Fibroblast of skin of left biceps (primary cell): ENCODE measurements at places on chromosomes 3 and 15.

- no peak for DNase-seq
Observed at GRCh38 chr3:138455801-138456716, 21.6 kb downstream of the ESYT3 start.

- DNase-seq: peak; percentile 94
Observed at GRCh38 chr15:67024314-67024997, 40.9 kb upstream of the SMAD3 start.

GRCh38 chr15:90558171-90558573 is 28.4 kb downstream of the CRTC3 start:
- no peak for DNase-seq

GRCh38 chr3:156207802-156208685 is 87.7 kb downstream of the KCNAB1 start:
- DNase-seq: no peak

DNA sequence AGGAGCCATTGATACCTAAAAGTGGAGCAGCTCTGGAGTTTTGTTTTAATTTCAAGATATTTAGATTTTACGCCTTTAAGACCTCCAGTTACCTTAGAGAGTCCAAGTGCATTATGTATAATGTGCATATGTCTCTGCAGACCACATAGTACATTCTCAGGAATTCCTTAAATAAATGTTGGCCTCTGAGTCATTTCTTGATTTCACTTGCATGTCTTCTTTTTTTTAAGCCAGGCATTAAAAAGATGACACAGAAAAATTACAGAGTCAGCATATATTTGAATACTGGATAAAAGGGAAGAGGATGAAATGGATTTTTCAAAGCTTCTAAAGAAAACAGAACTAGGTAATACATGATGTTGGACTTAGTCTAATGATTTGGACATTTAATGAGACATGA is 125.2 kb downstream of the TMCO5A start:
- no peak for DNase-seq

DNA sequence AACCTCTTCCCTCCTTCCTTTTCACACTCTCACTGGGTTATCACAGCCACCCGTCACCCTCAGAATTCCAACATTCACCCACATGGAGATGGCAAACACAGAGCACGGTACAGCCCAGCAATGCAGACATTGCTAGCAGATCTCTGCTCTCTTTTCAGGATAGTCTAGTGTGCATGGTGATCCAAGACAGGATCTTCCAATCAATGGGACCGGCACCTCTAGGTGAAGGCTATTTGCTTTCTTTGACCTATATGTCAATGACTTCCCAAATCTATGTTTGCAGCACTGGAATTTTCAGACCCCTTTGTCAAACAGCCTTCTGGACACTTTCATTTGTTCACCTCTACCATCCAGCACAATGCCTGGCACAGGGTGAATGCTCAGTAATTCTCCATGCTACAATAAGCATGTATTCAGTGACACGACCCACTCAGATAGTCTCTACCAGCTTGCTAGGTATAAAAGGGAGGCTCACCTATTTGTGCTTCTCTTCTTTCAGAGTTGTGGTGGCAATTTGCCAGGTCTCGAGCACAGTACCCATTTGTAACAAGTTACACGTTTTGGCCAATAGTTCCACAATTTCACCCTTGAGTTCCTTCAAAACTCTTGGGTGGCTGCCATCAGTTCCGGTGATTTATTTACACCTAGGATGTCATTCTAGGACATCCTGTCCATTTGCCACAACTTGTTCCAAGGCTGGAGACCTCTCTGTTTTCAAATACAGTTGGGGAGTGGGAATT is 279.1 kb upstream of the ICE2 start:
- DNase-seq: no peak

DNA sequence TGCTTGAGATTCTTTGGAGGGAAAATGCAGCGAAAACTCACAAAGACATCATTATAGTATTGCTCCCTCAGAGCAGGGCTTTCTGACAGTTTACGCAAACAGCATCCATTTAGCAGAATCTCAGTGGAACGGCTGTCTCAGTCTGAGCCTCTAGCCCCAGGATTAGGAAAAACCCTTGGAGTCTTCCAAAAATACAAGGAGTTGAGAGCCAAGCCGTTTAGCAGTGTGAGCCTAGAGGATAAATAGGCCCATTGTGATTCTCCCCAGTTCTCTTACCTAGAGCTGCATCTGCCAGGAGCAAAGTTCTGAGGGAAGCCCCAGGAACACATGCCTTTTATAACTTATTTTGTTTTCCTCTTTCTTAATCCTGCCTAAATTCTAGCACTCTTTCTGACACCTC is 359.6 kb downstream of the NTRK3 start:
- DNase-seq: no peak

DNA sequence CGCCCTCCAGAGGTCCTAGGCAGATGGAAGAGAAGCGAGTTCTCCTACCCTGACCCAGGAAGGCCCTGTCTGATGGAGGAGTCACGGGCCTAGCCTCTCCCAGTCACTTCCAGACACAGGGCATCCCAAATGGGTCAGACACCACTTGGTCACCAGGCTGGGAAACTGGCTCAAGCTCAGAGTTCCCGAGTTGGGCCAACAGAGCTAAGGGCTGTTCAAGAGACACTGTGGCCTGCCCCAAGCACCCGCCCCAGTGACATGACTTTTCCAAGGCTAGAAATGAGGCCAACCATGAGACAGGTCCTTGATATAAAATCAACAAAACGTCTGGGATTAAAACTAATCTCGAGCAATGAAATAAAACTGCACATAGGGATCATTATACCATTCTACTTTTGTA is 113.8 kb downstream of the IQSEC1 start:
- no peak for DNase-seq

- DNase-seq: no peak
Observed at GRCh38 chr15:99279827-99280226, 28.5 kb downstream of the LRRC28 start.

- no peak for DNase-seq
Observed at GRCh38 chr3:127106456-127106855, 86.5 kb upstream of the PRR23E start.

GRCh38 chr3:64176461-64176996 is 48.7 kb downstream of the PRICKLE2 start:
- no peak for DNase-seq

DNA sequence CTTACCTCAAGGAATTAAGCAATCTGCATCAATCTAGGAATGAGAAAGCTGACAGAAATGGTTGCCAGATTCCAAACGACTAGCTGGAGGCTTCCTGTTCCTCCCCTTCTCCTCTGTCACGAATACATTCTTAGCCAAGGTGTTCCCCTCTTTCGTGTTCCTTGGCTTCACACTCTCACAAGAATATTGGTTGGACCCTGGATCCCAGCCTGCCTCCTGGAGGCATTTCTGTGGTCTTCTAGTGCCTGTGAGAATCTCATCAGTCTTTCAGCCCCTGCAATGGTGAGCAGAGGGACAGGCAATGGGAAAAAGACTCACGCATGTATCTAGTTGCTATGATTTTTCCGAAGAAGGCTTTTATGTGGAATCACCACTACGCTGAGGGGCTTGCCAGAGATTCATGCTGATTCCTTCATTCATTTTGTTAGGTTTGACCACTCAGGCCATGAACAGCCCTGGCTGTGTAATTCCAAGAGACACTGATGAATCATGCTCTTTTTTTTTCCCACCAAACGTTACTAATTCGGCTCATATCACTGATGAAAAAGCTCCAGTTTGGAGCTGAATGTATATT is 1.6 kb upstream of the P3H2 start:
- no peak for DNase-seq

DNA sequence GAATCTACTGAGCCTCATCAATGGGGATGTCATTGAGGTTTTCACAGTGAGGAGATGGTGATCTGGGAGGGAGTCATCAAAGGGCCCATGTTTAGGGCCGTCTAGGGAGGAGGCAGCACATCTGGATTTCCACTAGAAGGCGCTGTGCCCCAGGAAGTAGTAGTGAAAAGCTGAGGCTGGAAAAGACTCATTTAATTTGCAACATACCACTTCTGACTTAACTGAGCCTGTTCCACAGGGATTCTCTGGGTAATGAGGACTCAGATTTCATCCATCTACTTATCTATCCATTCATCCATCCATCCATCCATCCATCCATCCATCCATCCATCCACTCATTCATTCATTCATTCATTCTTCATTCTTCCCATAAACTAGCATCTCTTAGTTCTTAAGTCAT is 17.4 kb upstream of the SHF start:
- peak; percentile 7 for DNase-seq

DNA sequence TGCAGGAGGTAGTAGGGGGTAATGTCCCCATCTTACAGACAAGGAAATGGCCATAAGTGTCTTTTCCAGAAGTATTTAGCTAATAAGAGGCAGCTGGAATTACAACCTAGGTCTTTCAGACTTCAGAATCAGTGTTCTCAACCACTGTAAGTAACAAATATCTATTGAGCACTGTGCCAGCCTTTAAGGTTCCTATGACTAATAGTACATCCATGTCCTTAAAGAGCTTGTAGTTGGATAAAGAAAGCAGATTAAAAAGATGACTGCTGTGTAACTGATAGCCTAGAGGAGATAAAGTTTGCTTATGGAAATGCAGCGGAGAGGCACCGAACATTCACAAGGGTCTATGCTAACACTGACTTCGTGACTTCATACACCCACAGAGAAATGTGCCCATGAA is 136.0 kb downstream of the KCNMB2 start:
- DNase-seq: no peak

DNA sequence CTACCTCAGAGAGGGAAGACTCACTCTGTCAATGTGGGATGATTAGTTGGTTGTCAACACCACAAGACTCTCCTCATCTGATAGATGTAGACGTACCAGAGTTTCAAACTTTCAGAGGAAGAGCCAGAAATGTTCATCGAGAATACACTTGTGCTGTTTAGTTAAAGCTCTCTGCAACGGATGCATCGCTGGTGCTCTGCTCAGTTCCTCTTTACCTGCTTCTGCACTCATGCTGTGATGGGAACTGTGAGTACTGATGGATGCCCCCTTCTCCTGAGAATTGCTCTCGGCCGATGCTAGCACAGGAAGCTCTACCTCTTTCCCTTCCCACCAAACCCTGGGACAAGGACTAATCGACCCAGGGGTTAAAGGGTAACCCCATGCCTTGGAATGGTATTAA is 51.8 kb upstream of the CCDC54 start:
- no peak for DNase-seq

GRCh38 chr3:171658841-171659240 is 151.4 kb downstream of the PLD1 start:
- peak; percentile 12 for DNase-seq

- DNase-seq: no peak
Observed at GRCh38 chr15:100704281-100705055, 102.1 kb downstream of the ASB7 start.

GRCh38 chr3:186596568-186597287 is 16.1 kb upstream of the AHSG start:
- DNase-seq: no peak

- no peak for DNase-seq
Observed at GRCh38 chr3:141913150-141913811, 36.8 kb downstream of the ATP1B3 start.

DNA sequence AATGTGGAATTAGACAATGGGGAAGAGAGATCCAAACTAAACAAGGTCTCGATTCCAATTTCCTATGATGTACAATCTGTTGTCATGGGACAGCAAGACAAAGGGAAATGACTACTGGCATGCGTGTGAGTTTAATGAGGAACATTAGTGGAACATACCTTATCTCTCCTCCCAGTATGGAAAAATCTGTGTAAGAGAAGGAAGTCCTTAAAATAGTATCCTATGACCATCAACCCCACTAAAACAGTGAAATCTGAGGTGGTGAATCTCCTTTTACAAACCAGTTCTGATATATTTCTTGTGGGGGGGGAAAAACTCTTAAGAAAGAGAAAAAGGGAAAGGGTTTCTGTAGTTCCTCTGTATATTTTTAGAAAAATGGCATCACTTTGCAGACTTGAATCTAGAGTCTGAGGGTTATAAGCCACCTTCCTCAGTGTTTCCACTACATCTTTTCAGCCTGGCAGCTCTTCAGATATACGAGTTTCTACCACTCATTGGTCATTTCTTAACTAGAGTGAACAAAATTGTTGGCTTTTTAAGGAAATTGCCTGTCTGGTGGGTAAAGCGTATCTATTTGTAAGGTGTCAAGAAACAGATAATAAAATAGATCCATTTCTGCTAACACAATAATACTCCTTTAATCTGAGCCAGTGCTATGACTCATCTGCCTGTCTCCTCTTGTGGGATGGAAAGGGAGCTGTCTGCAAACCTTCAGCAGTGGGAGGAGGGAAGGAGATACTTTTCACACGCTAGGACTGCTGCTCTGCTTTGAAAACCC is 3.0 kb upstream of the TNFAIP8L3 start:
- DNase-seq: no peak

GRCh38 chr3:153219146-153219545 is 57.1 kb downstream of the RAP2B start:
- no peak for DNase-seq

- peak; percentile 40 for DNase-seq
Observed at GRCh38 chr3:157388976-157389375, 47.7 kb upstream of the PTX3 start.

- no peak for DNase-seq
Observed at GRCh38 chr15:77599899-77600298, 32.8 kb downstream of the LINGO1 start.

- DNase-seq: peak; percentile 62
Observed at GRCh38 chr3:157175691-157176507, 16.0 kb upstream of the CCNL1 start.

- no peak for DNase-seq
Observed at GRCh38 chr15:63157891-63158431, 684 bp upstream of the RPS27L start.

GRCh38 chr3:189393598-189393997 is 221.8 kb downstream of the TPRG1 start:
- DNase-seq: no peak

DNA sequence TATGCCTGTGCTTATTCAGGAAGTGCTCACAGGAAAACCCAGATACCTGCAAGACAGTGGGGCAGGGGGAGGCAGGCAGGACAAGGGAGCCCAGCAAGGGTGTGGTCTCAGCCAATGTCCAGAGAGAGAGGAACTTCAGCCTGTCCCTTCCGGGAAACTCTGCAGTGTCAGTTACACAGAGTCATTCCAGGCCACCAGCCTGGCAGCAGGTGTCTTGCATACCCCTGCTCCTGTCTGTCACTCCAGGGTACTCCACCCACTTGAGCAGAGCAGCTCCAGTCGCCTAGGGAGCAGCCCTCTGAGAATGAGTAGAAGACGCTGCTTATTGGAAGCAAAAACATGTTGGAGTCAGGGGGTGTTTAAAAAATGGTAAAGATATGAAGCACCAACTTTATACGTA is 431.2 kb upstream of the RGMA start:
- no peak for DNase-seq

- no peak for DNase-seq
Observed at GRCh38 chr3:66035763-66036477, 2.8 kb downstream of the MAGI1 start.

DNA sequence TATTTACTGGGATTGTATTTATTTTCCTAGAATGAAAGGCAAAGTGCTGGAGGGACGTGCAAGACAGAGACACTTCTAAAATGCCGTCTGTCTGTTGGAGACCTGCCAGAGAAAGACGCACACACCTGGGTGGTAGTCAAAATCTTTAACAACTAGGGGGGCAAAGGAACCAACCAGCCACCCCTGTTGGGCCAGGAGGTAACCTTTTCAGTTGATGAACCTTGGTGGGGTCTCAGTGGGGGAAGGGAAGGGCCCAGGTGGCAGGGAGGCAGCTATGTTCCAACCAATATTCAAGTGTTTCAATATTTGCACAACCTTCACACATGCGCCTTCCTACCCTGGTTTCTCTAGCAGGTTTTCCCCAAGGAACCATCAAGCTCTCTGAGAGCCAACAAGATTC is 99.0 kb downstream of the MEGF11 start:
- DNase-seq: no peak

- DNase-seq: peak; percentile 80
Observed at GRCh38 chr3:129195731-129196256, 12.1 kb upstream of the CNBP start.

GRCh38 chr3:162641907-162642306 is 1145.3 kb downstream of the OTOL1 start:
- DNase-seq: no peak
